ENCODE measurements at places on chromosomes 2 and 18.

DNA sequence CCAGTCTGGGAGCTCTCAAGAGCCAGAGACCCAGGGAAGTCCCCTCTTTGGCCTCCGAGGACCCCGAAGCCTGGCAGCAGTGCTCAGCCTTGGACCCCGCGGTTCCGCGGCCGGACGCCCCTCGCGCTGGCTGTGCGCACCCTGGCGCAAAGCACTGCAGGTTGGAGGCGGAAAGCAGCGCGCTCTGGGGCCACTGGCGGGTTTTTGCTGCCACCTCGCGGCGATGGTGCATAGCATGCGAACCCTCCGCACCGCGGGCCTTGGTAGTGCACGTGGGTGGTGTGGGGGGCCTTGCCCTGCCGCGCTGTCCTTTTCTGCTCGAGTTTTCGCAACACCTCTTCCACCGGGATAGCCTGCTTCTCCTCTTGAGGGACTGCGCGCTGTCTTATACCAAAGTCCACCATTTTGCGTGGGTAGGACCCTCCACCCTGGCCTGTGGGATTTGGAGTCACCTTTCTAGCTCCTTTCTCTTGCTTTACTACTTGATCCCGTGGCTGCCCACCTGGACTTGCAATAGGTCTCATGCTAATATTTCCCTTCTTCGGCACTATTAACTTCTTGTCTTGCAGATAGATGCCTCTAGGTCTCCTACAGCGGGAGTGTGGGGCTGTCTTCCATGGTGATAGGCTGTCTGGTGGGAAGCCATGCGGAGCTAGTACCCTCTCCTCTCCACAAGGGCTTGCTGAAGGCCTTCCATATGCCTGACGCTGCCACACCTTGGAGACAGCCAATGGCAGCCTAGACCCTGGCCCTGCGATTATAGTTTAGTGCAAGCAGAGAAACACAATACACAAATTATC, 14.3 kb downstream of the SIX3 start:
- DNase-seq = peak; percentile 58

DNA sequence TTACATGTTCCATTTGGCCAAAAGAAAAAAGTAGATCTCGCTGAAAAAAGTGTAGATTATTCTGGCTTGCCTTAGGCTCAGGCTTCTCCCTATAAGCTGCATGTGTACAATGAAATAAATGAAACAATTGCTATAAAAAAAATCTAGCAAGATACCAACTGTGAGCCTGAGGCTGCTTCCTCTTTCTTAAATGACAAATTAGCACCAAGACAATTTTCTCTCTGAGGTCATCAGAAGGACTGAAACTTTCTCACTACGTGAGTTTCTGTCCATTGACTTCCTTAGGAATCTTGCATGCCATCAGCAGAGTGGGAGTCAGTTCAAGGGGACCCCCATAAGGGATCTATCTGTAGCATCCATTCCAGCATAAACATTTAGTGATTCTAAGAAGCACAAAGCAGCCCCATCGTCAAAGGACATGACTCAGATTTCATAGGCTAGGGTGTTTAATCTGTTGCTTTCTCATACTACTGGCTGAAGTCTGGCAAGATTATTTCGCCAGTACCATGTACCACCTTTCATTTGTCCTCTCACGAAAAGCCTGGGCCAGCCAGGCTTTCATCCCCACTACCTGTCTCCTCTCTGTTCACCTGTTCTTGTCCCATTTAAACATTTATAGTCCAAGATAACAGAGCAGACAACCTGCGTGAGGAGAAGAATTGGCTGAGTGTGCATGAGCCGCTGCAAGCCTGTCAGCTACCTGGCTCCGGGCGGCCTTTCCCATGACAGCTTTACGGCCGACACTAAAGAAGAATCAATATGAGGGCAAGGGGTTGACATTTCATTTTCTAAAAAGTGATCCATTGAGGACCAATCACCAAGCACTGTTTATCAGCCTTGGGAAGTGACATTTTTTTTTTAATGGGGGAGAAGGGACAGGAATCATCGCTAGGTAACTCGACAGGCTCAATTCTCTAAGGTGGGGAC, 120.0 kb downstream of the EPHA4 start:
- DNase-seq = no peak

- DNase-seq = no peak
Observed at GRCh38 chr18:12333506-12334290, 25.7 kb downstream of the TUBB6 start.

- DNase-seq = no peak
Observed at GRCh38 chr2:205171261-205171940, 510.9 kb upstream of the NRP2 start.

- no peak for DNase-seq
Observed at GRCh38 chr18:68427951-68428401, 286.9 kb downstream of the TMX3 start.

DNA sequence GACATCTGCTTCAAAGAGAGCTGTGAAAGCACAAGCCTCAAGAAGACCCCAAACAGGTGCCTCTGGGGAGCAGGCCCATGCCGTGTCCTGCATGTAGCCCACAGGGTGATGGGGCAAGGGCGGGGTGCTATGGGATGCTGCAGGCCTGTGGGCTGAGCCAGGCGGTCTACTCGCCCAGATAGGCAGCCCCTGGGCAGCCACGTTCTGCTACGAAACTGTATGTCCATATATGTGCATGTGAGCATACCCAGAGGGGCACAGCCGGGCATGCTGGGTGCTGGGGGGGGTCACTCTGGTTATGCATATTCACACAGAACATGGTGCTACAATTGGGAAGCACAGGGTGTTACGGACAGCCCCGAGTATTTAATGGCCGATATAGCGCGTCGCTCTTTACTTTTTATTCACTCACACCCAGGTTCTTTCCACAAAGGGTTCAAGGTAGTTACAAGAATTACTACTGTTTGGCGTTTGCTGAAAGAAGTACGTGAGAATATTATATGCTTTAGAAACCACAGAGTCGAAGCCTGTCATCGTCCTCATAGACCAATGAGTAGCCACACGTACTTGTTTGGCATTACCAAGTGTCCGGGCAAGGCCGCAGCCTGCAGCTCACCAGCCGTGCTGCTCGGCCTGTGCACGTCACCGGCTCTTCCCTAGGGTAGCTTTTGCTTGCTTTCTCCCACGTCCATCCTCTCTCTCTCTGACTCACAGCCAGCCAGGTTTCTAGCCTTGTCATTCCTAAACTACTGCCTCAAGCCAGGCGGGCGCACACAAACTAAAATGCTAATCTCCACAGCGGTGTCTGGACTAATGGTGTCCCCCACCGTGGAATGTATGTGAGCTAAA, 14.4 kb downstream of the MTERF4 start:
- DNase-seq = no peak

DNA sequence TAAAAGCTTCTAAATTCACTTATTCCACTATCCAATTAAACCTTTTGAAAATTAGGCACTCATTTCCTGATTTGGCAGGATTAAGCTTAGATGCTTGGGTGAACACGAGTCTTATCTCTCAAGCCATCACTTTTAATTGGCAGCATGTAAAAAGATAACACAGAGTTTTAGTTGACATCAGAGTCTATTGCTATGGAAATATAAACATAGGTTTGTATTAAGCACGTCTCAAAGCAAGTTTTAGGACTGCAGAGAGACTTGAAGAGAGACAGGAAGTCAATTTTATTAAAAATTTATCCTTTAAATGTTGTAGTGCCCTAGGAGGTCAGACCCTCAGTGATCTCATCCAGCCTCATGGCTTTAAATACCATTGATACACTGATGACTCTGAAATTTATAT, 5.6 kb downstream of the RBKS start:
- DNase-seq = no peak

DNA sequence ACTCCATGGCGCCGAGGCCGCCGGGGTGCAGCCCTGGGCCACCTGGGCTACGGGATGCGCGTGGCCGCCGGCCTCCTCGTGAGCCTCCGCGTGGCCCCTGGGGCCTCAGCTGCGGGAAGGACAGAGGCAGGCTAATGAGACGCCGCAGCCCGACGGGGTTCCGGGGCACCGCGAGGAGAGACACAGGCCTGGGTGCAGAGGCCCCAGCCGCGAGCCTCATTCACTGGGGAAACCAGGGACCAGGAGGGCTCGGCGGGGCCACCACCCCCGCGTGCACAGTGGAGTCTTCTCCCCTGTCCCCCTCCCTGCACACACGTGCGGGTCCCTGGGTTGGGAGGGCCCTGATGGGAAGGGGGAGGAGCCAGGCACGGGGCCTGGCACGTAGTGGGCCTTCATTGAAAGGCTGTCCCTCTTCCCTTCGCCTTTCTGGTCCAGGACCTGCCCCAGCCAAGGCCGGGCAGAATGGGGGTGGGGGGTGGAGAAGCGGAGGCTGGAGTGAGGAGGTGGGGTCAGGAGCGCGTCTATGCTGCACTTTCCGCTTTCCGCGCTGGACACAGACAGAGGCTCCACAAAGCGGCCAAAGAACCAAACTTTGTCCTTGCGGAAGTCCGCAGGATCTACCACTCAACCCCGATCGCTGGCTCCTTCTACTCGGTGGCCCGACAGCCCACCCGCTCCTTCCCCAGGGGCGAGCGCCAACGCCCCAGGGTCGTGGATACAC, 9.1 kb downstream of the ALPP start:
- DNase-seq = no peak
